ENCODE measurements at places on chromosomes 2 and 18.

DNA sequence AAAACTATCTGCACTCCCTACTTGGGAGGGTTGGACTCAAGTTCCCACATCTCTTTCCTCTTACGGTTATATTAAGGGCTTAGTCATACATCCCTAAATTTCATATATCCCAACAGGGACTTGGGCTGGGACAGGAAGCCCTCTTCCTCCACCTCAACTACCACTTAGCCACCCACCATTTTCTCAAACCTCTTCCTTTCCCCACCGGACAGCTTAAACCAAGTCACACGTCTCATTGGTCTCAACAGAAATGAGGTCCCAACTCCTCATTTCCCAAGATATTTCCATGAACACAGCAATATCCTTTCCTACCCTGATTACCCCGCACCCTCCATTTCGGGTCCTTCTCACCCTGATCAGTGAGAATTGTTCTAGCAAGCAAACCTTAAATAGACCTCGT, 736 bp downstream of the ZSCAN30 start:
- DNase-seq = no peak

GRCh38 chr2:220006152-220006621, 378.8 kb downstream of the SLC4A3 start:
- DNase-seq = no peak

GRCh38 chr2:19883486-19883885, 18.3 kb downstream of the TTC32 start:
- no peak for DNase-seq

DNA sequence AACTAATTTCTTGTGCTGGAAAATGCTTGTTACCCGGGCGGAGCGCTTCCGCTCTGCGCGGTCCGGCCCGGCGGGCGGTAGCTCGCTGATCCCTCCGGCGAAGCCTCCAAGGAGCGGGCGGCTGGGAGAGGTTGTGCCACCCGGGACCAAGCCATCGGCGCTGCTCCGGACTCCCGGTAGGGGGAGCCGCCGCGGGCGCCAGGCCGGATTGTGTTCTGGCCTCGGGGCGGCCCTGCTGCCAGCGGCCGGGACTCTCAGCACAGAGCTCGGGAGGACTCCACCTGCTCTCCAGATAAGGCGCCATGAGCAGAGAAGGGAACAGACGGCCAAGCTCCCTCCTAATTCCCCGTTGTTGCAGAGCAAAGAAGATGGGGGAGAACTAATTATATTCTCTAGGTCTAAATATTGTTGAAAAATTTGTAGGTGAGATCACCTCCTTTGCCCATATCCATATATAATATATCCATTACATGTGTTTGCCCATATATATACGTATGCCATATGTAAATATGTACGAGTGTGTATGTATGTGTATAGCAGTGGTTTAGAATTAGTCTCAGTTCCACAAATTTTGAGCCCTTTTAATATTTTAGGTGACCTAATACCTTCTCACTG, 13.8 kb upstream of the SATB2 start:
- no peak for DNase-seq

DNA sequence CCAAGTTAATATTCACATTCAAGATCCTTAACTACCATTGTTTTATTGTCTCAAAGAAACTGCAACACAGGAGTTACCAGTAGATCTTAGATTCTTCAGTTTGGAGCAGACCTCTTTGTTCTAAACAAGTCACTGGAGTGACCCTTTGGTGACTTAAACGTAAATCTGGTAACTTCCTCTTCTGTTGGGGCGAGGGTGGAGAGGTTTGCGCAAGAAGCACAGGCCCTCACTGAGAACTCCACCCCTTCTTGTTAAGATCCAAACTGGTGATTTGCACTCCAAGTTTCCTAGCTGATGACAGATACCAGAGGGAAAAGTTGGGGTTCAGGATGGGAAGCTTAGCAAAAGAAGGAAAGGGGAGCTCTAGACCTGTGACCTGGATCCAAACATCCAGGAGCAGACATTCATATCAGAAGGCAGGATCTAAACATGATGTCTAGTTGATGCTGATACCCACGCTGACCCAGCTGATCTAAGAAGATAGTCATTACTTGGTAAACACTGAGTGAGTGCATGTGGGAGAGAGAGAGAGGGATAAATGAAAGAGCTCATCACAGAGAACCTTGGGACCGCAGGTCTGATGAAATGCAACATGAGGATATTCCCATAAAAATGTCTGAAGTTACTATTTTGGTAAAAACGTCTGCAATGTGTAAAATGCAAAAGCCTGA, 256.0 kb downstream of the CDH20 start:
- no peak for DNase-seq

Measured in stimulated activated CD8-positive, alpha-beta memory T cell treated with anti-CD3 and anti-CD28 coated beads, Interleukin-7, amount 100 ng/mL, for 1 hour (primary cell).